Activated CD4-positive, CD25-positive, alpha-beta regulatory T cell treated with anti-CD3 and anti-CD28 coated beads, Interleukin-2, amount 50 U/mL, for 72 hours (primary cell): ENCODE measurements at places on chromosomes 4 and X.

DNA sequence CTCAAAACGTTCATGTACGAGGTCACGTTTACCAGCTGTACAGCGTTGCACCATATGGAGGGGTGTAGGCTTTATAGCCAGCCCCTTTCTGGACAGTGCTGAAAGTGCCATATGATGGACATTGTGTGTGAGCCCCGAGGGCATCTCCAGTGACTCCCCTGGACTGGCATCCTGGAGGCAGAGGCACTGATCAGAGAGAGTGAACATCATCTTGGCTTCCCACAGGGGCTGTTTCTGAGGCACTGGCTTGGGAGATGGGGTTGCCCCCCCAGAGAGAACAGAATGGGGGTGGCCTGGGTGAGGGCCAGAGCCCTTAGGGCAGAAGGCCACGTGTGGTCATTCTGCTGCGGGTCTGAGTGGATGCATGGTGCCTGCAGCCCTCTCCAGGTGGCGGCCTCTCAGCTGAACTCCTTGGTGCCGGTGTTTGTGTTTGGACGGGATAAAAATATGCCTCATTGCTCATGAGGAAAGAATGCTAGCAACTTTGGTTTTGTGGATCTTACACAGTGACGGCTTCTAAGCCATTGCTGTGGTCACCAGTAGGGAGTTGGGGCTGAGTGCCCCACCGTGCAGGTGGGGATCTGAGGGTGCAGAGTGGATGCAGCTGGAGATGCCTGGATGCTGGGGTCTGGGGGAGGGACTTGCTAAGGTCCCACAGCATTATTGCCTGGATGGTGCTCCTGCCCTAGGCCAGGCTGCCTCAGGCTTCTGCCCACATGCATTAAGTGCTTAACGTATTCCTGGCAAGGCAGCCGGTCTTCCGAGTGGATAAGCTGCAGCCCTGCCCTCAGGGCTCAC, 3.4 kb downstream of the WFS1 start:
- DNase-seq, result no peak

DNA sequence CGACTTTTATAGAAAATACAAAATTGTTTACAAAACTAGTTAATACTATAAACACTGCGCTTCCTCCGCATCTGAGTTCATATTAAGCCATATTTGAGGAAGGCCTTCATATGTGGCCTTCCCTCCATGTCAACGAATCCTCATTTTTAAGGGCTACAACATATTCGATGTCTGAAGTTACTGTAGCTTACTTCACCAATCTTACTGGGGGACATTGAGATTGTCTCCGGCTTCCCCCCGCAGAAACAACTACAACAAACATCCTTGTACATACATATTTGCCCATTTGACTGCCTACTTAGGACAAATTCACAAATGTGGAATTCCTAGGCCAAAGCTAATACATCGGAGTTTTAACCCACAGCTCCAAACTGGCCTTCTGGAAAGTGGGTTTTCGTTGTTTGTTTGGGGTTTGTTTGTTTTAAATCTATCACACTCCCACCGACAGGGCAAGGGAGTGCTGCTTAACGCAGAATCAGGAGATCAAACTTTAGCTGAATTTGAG, 581 bp upstream of the FAM114A1 start:
- DNase-seq, result no peak

GRCh38 chrX:105636667-105637066, 185.7 kb upstream of the NRK start:
- no peak for DNase-seq

DNA sequence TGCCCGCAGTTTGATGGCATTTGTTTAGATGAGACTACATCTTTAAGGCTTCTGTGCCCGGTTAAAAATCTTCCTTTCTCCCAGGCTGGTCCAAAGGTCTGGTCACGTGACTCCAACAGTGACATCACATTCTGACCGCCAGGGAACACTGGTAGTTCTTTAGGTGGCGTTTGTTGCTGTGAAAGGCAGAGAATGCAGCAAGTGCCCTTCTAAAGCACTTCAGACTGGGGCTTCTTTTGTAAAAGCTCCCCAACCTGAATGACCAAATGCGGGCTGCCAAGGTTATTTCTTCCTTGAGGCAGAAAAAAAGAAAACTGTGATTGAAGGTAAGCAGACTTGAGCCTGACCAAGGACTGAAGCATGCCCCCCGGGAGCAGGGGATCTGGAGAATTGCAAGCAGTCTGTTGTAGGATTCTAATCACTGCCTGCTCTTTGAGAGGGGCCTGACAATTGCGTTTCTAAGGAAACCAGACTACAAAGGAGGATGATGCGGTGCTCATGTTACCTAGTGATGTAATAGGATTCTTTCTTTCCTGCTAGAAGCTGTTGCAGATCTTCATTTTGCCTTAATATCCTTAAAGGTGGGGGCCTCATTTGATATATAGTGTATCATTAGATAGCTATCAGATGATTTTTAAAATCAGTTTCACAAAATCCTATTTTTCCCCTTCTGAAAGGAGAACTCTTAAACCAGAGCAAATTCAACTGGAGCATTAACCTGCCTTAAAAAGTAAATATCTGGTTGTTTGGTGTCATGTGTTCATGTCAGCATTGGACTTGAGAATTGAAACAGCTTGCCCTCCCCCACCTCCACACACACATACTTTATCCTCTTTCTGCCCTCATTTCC, 133.1 kb downstream of the AKAP4 start:
- no peak for DNase-seq

DNA sequence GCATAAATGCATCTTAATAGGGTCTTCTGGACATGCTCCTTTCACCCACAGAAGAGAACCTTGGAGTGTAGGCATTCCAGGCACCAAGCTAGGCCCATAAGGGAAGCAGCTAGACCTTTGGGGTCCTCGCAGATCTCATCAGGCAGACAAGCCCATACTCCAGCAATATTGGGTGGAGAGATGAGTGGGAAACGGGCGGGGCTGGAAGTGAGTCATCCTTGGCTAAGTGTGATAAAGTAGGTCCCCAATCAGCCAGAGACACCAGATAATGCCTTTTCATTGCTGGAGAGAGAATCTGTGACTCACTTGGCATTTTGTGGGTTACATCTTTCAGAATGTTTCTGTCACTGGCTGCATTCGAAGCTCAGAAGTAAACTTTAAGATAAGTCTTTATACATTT, 133.3 kb upstream of the MBNL3 start:
- DNase-seq, result no peak

DNA sequence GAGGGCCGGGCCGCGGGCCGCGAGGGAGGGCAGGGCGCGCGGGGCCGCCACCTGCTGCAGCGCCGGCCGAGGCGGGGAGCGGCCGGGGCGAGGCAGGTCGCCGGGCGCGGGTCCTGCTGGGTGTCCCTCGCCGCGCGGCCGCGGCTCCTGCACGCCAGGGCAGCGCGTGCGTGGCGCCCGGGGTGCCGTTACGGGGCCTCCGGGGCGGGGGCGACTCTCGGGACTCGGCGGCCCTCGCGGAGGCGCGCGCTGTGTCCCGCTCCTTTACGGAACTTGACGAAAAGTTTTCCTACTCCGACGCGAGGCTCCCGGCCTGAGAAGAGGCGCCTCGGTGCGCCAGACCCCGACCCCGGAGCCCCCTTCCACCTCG, 329 bp downstream of the TBC1D14 start:
- no peak for DNase-seq

- no peak for DNase-seq
Observed at GRCh38 chr4:29467044-29467717, 1253.0 kb upstream of the PCDH7 start.

DNA sequence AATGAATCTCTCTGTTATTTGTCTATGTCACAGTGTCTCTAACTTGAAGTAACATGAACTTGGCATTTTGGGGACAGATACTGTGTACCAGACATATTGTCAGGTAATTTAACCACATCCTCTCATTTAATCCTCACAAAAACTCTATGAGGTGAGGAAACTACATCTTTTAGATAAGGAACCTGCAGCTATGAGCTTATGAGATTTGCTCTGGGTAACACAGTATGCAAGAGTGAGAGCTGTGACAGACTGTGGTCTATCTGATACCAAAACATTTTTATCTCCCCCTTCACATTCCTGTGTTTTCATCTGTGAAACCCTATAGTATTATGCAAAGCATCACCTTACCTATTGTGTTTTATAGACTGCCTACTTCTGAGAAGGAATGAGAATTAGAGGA, 58.4 kb upstream of the HS3ST1 start:
- no peak for DNase-seq

DNA sequence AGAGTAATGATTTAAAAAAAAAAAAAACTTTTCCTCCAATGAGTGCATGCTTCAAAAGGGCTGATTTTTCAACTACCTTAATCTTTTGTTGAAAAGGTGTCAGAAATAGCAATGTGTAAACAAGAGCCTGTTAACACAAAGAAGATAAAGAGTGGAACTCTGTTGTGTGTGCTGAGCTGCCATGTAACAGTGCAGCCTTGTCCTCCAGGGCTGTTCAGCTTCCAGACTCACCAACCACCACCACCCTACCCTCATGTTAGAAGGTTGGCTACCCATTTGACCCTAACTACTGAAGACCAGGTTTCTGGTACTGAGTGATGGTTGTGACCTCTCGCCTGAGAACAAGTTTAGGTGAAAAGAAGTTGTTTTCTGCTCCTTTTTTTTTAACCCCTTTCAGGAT, 222.8 kb upstream of the TEX13C start:
- DNase-seq, result no peak

DNA sequence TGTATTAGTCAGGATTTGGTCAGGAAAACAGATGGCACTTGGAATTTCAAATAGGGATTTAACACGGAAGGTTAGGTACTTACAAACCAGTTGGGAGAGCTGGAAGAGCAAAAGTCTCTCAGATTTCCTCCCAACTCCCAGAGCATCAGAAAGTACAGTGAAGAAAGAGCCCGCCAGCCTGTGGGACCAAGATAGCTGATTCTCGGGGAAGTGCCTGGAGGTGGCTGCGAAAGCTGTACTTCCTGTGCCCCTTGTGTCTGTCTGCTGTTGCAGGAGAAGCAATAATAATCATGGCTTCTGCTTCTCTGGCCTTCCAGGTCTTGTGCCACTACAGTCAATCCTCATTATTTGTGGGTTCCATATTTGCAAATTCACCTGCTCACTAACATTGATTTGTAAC, 221.0 kb upstream of the BCOR start:
- no peak for DNase-seq

- no peak for DNase-seq
Observed at GRCh38 chr4:162804351-162804924, 362.3 kb downstream of the NAF1 start.

- DNase-seq, result no peak
Observed at GRCh38 chrX:16119353-16120220, 3.8 kb upstream of the GRPR start.

DNA sequence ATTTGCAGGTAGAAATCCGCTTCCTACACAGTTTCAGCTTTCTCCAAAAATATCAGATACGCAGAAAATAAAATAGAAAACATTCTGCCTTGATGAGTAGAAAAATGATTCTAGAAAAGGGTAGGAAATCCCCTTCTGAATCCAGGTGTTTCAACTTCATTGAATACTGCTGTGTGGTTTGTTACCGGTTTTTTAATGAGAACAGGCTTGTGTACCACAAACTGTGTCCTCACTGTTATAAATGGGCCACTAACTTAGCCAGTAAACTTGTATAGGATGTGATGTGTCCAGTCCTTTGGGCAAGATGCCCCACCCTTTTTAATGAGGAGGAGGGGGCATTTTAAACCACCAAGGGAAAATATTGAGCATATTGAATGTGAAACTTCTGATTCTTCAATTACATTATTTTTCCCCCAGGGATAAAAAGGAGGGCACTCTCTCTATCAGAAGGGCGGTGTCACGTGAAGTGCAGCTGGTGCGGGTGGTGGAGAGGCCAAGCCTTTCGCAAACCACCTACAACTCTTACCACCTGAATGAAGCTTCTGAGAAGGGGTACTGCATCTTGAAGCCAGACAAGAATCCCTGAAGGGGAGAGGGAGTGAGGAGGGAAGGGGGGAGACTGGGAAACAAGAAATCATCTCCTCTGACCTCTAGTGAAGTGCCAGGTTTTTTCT, 4.5 kb downstream of the CXXC4 start:
- no peak for DNase-seq

DNA sequence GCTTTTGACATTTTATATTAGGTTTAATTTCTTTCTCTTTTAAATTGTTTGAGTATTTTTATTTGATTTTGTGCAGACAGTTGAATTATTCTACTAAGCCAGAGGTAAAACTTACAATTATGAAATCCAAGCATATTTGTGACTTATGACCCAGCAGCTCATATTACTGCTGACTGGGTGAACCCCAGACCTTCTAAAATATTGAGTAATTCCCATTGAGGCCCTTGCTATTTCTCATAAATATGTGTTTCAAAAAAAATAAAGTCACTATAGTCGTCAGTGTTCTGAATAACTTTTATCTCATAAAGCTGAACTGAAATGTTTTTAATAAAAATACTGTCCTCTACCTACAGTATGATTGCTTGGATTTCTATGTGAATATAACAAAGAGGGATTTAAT, 303.1 kb downstream of the IQCM start:
- DNase-seq, result no peak

- no peak for DNase-seq
Observed at GRCh38 chr4:168887809-168888208, 122.2 kb downstream of the CBR4 start.

- no peak for DNase-seq
Observed at GRCh38 chrX:135000516-135000915, 9.7 kb downstream of the SMIM10 start.

- no peak for DNase-seq
Observed at GRCh38 chr4:173398220-173398619, 696 bp downstream of the SCRG1 start.

DNA sequence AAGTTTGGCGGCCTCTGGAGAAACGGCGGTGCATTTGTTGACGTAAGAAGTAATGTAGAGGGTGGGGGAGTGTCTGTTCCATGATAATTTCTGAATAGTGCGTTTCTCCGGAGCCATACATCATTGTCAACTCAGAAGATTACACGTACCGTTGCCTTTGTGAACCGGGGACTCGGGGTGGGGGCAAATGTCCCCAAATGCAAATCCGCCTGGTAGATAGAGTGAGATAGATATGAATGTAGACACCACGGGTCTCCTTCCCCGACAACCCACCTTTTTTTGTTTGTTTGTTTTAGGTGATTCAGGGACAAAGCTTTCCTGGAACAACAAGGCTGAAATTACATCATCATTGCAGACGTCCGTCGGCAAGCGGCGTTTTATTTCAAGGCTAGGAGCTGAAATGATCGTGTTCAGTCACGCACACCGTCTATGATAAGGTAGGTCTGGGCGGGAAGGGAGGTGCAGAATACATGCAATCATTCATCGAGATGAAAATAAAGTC, 96.0 kb upstream of the PPP2R3B start:
- DNase-seq, result no peak

DNA sequence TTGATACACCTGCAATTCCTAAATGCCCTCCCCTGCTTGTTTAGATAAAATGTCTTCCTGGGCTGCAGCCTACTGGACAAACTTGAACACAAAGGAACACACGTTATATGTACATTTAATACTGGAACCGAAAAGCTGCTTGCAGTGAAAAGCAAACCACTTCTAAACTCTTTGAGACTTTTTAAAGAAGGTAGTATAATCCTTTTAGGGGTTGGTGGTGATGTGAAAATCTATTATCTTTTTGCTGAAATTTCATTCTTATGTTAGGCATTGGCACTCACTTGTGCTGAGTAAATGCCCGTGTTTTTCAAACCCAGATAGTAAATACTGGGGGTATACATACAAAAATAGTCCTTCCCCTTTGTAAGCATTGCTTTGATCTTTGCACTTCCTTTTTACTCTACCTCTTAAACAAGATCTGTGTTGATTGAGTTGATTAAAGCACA, 2.2 kb downstream of the NFKB1 start:
- no peak for DNase-seq

- DNase-seq, result no peak
Observed at GRCh38 chrX:1011691-1012283, 200.7 kb downstream of the CRLF2 start.

GRCh38 chr4:2079926-2080325, 20.8 kb downstream of the NAT8L start:
- no peak for DNase-seq
